ENCODE measurements at places on chromosomes 4 and X.

DNA sequence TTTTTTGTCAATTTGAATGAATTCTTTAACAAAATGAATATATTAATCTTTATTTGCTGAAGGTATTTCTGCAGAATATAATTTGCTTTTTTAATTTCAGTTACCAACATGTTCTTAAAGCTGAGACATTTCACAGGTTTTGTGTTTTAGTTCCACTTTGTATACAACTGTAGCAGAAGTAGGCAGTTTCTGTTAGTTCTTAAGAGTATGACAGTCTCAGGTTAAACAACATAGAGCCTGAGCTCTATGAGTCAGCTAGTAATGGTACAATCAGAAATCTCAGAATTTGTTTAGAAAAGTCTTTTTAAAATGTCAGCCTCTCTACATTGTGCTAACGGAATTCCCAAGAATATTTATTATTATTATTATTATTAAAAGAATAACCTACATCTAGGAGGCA, 50.4 kb downstream of the GSTCD start:
- no peak for DNase-seq

DNA sequence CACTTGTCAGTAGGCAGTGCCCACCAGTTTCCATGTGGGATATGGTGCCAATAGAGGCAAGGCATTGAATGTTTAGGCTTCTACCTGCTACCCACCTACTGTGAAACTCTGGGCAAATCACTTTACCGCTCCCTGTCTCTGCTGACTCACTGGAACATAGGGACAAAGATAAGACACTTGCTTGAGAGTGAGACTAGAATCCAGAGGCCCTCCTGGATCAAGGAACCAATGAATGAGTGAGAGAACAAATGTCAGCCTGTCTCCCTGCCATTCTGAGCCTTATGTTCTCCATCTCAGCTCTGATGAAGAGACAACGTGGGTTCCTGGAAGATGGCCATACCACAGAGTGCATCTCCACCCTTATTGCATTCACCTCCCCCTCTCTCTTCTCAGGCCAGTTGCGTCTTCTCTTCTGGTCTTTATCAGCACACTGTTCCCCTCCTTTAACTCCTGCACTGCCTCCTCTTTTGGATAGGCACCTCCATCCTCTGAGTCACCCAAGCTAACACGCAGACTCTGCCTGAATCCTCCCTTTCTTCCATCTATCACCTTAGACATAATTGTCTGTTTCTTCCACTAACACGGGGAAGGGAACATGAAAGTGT, 15.4 kb upstream of the PRRG3 start:
- peak; percentile 69 for DNase-seq

DNA sequence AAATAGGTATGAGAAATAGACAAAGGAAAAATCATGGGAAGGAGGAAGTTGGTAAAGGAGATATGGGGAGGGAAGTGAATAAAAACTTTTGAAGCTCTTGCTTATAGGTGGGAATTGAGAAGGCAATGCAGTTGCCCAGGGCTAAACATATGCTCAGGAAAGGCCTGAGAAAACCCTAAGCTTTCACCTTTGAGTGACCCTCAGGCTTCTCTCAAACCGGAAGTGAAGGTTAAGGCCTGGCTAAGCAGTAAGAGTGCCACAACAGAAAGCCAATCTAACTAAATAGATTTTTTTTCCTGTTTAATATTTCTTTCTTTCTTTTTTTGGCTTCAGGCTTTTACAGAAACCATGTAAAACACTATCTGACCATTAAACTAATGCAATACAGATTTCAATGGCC, 69.5 kb upstream of the GABRA3 start:
- DNase-seq, result no peak

DNA sequence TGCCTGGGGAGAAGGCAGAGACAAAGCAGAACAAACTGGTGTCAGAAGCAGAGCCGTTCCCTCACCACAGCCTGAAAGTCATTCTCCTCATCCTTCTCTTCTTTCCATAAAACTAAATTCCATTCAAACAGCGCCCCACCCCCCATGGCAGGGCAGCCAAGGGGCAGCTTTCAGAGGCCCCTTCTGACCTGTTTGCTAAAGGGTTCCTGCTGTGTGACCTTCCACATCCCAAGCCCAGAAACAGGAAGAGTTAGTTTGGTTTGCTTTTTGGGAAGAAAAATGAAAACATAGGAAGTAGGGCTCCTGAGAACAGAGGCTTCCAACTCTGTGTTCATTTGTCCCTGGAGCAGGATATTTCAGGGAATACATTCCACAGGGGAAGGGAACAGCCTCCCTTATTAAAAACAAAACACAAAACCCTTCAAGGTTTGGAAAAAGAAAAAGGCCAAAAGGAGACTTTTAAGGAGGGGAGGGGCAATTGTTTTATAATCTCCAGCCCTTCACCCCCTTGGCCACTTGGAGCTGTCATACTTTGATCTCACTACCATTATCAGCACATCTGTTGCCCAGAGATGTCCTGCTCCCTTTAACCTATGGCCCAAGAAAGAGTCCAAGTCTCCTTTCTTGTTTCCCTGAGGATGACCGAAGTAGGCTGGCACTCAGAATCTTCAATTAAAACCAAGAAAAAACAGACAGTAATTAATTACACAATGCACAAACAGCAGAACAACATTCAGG, 25.3 kb downstream of the STARD8 start:
- no peak for DNase-seq

DNA sequence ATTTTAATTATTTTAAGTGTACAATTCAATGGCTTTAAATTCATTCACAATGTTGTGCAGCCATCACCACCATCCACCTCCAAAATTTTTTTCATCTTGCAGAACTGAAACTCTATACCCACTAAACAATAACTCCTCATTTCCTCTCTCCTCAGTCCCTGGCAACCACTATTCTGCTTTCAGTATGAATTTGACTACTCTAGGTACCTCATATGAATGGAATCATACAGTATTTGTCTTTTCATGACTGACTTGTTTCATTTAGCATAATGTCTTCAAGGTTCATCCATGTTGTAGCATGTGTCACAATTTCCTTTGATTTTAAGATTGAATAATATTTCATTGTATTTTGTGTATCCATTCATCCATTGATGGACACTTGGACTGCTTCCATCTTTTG, 46.9 kb downstream of the KIF4A start:
- no peak for DNase-seq

DNA sequence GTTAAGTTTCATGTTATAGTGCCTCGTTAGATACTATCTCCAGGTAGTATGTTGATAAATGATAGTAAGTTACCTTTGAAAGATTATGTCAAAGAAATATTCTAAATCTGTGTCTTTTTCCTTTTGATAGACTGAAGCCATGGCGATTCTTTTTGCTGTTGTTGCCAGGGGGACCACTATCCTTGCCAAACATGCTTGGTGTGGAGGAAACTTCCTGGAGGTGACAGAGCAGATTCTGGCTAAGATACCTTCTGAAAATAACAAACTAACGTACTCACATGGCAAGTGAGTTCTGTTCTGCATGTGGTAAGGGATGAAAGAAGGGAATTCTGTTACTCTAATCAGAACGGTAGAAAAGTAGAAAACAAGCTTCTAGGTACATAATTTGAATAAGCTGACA, 8.2 kb downstream of the VAMP7 start:
- DNase-seq, result peak; percentile 22

- DNase-seq, result no peak
Observed at GRCh38 chr4:9996319-9997110, 24.8 kb downstream of the SLC2A9 start.

DNA sequence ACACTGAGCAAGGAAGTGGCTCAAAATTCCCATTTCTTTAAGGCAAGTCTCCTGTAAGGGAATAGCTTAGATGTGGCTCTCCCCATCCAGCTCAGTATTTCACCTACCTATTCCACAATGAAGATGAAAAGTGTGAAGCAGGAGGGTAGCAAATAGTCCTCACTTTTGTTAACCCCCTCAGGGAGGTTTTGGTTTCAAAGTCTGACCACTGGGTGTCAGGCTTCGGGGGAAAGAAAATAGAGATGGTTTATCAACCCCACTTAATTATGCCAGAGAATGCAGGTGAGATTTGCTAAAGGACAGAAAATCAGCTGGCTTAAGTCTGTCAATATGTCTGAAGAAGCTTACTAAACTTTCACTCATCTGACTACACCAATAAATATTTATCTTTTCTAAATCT, 69.5 kb downstream of the DHX15 start:
- peak; percentile 29 for DNase-seq

DNA sequence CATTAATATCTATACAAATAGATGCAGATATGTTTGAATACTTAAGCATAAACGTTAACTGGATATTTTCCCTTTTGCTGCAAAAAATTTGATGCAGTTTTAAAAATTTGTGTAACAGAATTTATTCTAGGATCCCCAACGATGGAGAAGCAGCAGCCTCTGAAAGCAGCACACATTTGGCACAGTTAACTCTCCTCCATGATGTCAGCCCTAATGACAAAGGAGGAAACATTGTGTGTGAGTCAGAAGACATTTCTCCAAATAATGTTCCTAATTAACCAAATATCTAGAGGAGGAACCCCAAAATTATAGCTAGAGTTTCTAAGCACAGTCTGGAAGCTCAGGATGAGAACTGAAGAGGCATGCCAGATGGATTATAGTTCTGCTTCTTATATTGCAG, 281.9 kb upstream of the MAD2L1 start:
- DNase-seq, result no peak

DNA sequence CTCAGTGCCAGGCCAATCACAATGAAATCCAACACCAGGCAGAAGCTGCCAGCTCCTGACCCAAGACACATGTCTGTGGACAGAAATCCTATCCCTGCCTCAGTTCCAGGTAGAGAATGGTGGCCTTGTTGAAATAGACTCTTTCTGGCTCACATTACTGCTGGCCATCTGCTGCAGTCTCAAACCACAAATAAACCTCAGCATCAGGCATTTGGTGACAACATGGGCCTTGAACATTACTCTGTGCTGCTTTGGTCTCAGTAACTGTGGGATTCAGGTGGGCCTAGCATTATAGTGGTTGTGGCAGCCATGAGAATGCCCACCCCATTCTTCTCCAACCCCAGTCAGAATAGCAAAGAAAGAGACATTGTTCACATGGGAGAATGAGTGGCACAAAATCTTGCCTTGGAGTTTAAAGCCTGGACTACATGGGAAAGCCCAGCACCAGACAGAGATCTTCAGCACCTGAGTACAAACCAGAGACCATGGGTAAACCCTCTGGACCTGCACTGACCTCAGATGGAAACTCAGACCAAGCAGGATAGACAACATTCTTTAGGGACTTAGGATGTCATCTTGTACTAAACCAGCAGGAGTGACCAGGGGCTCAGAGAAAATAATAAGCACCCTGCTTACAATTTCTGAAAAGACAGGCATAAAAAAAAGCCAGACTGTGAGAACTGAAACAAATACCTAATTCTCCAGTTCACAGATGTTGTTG, 50.4 kb upstream of the TRAM1L1 start:
- no peak for DNase-seq

- DNase-seq, result no peak
Observed at GRCh38 chrX:102966701-102967100, 29.6 kb downstream of the RAB40AL start.

- DNase-seq, result no peak
Observed at GRCh38 chr4:53113431-53114225, 251.5 kb downstream of the RASL11B start.

GRCh38 chr4:99966692-99967091, 16.6 kb upstream of the H2AZ1 start:
- no peak for DNase-seq

GRCh38 chrX:112901869-112902725, 61.5 kb upstream of the AMOT start:
- no peak for DNase-seq

DNA sequence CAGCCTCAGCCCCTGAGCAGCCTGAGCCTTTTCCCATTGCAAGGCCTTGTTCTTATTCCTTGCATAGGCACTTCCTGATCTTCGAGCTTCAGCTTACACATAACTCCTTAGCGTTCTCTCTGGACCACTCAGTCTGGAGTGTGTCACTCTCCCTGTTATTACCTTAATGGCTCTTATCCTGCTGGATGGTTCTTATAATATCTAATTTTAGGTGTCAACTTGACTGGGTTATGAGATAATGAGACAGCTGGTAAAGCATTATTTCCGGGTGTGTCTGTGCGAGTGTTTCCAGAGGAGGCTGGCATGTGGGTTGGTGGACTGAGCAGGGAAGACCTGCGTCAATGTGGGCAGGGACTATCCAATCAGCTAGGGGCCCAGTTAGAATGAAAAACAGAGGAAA, 75.7 kb downstream of the HAUS3 start:
- no peak for DNase-seq

- no peak for DNase-seq
Observed at GRCh38 chrX:53280331-53281320, 758 bp downstream of the IQSEC2 start.

DNA sequence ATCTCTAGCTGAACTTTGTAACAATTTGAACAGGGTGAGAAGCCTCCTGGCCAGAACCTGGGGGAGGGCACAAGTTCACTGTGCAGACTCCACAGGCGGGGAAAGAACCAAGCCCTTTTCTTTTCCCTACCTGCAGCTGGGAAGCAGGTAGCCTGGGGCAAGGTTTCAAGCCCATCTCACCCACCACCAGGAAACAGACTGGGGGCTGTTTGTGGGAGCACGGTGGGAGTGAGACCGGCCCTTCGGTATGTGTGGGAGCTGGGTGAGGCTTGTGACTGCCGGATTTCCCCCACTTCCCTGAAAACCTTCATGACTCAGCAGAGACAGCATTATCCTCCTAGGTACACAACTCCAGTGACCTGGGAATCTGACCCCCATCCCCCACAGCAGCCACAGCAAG, 211.7 kb downstream of the ZNF674 start:
- no peak for DNase-seq

GRCh38 chrX:148382983-148383382, 117.4 kb upstream of the AFF2 start:
- DNase-seq, result no peak

DNA sequence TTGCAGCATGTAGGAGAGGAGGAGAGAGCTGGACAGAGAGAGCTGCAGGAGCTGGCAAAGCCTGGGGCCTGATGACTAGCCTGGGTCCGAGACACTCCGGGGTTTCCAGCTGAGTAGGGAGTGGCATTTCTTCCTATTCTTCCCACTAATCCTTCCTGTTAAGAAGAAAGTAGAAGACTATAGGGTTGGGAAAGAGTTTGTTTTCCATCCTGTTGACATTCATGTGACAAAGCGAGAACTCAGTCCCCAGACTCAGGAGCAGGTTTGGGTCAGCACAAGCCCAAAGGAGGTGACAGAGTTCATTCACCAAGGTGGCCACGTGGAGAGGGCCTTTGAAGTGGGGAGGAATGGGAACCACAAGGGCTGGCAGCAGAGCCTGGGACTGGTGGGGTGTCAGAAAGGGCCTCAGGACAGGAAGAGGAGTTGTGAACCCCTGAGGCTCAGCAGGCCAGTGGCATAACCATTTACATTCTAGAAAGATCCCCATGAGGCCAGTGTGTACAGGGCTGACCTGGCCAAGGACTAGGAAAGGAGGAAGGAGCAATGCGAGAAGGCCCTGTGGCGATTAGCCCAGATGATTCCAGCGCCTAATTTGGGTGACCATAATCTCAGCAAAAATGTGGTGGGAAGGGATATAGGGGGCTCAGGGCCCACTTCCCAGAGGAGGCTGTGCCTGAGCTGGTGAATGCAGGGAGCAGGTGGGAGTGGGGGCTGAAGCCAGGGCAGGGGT, 3.3 kb upstream of the HAUS3 start:
- no peak for DNase-seq
